ENCODE measurements at places on chromosomes 3 and 15. TPM values are rescaled to one million over a fixed set of nuclear protein-coding genes. Genes with fewer than 3 reads are reported as not detected.

DNA sequence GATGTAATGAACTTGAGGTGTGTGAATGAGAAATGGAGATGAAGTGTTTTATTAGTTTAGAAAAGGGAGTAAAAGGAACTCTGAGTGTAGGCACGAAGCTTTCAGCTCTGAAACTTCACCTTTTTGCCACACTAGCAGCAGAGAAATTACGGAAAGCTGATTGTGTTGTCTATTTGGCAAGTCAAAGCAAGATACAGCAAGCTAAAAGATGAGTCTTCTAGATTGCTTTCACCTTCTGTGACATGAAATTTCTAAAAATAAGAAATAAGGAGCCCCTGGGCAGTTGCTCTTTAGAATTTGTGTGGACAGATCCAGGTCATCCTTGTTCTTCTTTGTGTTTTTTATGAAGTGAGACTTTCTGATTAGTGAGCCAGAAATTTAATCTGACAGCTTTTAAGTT is 143.4 kb downstream of the FNDC3B start:
- no peak for DNase-seq

GRCh38 chr15:26864664-26865191 is 2.1 kb upstream of the GABRA5 start:
- DNase-seq: no peak

DNA sequence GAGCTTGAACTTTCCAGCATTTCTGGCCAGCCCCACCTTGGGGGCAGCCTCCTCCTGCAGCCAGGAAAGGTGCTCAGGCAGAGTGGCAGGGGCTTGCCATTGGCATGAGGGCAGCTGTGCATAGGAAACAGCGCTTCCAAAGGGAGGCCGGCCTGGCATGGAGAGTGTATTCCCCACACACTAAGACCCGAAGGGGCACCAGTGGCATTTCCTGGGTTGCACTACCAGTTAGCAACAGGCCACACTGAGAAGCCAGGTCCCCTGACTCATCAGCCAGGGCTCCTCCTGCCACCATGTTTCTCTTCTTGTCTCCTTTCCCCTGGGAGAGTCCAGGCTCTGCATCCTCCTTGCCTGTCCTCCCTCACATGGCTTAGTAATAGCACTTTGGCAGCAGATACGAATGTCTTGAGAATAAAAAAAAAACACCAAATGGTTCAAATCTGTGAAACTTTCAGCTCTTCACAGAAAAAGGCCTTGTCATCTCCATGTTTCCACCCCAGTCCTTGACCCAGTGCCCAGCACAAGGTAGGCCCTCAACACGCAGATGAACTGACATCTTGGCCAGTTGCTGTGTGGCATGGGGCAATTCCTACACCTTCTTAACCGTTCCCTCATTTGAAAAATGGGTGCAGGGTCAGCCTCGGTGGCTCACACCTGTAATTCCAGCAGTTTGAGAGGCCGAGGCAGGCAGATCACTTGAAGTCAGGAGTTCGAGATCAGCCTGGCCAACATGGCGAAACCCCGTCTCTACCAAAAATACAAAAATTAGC is 180.4 kb downstream of the SMAD6 start:
- peak; percentile 91 for DNase-seq

GRCh38 chr15:98794748-98795147 is 146.4 kb downstream of the IGF1R start:
- DNase-seq: no peak

DNA sequence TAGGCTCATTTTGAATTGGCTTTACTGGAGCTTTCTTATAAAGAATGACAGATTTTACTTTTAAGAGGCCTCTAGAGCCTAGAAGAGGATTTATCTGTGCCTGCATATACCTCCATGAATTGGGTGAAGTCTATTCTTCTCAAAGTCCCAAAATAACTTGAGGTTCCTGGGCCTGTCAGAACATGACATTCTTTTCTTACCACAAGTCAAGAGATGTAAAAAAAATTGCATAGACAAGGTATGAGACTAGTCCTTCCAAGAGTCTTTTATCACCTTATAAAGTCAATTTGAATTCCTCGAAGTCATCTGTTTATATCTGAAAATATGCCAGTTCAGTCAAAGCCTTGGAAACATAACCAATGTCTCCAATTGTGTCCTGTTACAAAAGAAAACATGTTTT is 17.2 kb upstream of the CD200 start:
- no peak for DNase-seq

- no peak for DNase-seq
Measured at GRCh38 chr3:178568911-178569310, 32.7 kb downstream of the KCNMB2 start.

GRCh38 chr3:113079218-113079961 is 88.6 kb downstream of the GTPBP8 start:
- DNase-seq: no peak

DNA sequence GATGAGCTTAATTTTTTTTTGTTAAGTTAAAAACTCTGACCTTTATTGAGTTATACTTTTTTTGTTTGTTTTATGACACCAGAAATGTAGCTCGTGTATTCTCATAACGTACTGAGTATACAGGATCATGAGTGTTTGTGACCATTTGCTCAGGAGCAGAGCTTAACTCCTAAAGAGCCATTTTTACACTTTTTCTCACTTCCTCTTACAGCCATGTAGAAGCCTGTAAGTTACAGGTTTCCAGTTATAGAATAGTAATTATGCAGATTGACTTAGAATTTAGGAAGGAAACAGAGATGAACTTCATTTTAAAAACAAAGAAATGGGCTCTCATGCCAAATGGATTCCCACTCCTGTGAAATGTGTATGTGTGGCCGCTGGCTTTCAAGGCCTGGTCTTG is 151.7 kb downstream of the MCTP2 start:
- DNase-seq: no peak

- DNase-seq: no peak
Measured at GRCh38 chr15:89972085-89972484, 29.0 kb upstream of the ZNF710 start.

DNA sequence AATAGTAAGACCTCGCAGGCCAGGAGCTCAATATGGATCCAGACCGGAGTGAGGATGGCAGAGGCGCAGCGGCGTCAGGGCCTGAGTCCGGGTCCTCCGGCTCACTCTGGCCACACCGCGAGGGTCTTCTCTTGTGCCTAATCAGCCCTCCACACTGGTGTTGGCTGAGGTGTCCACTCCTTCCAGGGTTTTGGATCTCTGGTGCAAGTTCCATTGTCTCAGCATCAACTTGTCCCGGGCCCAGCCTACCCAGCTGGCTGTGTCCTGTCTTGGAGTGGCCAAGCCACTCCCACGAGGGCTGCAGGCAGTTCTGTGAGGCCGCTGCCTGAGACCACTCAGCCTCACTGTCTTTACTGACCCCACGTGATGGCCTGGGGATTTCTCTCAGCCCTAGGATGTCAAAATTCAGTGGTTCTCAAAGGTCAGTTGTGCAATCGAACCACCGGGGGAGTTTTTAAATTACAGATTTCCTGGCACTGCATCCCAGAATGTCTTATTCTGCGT is 12.6 kb upstream of the GOLGA6L7 start:
- no peak for DNase-seq

DNA sequence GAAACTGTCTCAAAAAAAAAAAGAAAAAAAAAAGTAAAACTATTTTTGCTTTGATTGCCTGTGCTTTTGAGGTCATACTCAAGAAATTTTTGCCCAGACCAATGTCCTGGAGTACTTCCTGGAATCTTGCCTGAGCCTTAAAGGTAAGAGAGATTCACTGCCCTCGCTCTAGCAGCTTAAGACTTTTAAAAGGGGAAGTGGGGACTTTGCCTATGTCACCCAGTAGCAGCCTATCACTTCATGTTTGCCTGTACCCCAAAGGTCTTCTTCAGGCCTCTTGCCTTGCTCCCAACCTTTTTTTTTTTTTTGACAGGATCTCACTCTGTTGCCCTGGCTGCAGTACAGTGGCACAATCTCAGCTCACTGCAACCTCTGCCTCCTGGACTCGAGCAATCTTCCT is 18.9 kb upstream of the GOLGB1 start:
- DNase-seq: no peak

DNA sequence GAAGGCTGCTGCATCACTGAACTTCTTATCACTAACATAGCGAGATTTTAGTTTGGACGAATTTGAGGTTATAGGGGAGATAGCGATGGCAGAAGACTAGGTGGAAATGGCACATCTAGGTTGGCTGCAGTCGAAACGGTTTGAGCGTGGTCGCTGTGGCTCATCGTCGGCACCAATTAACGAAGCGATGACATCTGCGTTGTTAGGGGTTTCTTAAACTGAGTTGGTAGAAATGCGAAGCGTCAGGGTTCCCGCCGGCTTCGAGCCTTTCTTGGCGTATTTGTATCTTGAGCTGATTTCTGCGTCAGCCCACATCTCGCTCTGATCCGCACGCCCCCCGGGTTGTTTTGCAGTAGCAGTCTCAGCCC is 319 bp downstream of the LNP1 start:
- DNase-seq: peak; percentile 64

DNA sequence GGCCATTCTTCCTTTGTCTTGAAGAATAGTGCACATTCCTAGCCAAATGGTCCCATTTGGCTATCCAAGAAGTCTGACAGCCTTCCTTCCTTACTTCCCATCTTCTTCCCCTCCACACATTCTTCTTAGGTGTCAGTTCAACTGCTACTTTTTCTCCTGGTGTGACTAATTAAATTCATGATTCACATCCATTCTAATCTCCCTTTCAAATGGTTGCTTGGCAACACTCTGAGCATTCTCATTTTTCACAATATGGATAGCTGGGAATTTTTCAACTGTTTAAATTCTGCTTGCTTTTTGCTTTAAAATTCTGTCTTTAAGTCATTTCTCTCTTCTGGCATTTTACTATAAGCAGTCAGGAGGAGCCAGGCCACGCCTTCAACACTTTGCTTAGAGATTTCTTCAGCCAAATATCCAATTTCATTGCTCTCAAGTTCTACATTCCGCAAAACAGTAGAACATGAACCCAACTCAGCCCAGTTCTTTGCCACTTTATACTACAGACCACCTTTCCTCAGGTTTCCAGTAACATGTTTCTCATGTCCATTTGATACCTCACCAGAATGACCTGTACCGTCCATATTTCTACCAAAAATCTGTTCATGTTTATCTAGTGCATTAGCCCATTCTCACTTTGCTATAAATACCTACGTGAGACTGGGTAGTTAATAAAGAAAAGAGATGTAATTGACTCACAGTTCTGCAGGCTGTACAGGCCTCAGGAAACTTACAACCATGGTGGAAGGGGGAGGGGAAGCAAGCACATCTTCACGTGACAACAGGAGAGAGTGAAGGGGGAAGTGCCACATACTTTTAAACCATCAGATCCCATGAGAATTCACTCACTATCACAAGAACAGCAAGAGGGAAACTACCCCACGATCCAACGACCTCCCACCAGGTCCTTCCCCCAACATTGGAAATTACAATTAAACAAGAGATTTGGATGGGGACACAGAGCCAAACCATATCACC is 31.9 kb upstream of the MCF2L2 start:
- no peak for DNase-seq

DNA sequence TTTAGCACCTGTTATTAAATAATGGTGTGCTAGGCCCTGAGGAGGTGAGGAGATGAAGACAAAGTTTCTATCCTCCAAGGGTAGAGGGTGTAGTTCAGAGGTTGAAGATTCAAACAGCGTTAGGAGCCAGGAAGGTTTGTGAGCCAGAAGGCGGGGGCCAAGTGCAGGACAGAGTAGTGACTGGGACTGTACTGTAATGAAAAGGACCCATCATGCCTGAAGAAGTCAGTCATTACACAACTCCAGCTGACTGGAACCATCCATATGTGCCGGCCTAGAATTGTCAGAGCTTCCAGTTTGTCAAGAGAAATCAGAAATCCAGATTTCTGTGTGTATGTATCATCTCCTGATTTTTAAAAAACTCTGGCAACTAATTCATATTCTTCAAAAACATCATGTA is 54.8 kb downstream of the FILIP1L start:
- DNase-seq: no peak

GRCh38 chr3:112394003-112394640 is 61.2 kb downstream of the CD200 start:
- no peak for DNase-seq

- DNase-seq: no peak
Measured at GRCh38 chr3:4613366-4613765, 120.2 kb downstream of the ITPR1 start.

- peak; percentile 22 for DNase-seq
Measured at GRCh38 chr3:86180696-86181095, 810.3 kb downstream of the VGLL3 start.

- DNase-seq: no peak
Measured at GRCh38 chr15:72728821-72729220, 42.8 kb downstream of the BBS4 start.

DNA sequence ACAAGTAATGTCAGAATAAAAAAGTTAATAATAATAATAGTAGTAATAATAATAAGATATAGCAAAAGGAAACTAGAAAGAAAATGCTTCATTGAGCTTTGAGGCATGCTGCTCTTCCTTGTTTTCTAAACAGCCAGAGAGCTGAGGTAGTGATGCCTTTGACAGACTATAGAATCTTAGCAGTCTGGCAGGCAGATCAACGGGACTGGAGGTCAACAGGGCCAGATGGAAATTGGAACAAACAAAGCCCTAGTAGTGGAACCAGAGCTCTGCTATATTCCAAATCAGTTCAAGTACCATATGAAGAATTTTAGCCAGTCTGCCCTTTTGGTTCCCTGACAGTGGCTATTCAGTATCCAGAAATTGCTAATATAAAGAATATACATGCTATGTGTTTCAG is 278.6 kb downstream of the NLGN1 start:
- DNase-seq: no peak

DNA sequence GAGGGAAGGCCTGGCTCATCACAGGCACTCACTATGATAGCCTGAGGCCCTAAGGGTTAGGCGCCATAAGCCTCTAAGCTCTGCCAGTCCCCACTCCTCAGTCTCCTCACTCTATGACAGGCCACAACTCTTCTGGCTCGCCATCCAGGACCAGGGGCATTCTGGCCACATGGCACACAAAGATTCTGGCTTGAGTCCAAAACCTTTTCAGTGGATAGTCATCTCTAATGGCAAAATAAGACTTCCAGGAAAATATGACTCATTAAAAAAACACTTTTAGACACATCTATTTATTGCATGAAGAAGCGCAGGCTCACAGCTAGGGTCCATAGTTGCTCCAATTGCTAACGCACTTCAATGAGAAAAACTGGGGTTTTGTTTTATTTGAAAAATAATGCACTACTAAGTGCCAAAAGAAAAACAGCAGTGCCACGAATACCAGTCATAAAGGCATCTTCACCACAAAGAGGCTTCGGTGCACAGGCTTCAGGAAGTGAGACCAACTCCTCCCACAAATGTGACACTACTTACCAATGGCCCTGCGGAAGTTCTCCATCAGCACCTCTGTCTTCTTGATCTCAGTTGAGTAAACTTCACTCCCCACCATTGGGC is 11.1 kb downstream of the RUVBL1 start:
- DNase-seq: peak; percentile 83

GRCh38 chr15:66820481-66821176 is 118.6 kb downstream of the SMAD6 start:
- DNase-seq: peak; percentile 87

- DNase-seq: no peak
Measured at GRCh38 chr15:47484997-47485396, 232.3 kb upstream of the SEMA6D start.

- DNase-seq: peak; percentile 59
Measured at GRCh38 chr15:52295421-52296001, at the start of gene MYO5C. TSS of gene MYO5C (minus strand) at chr15:52295804. CDS start at chr15:52295636, 168 bp downstream.

GRCh38 chr3:72629191-72629631 is 219.0 kb downstream of the SHQ1 start:
- no peak for DNase-seq

The POPDC2 gene
- total RNA-seq: 0.07 TPM

The ARGFX gene
- total RNA-seq: not detected

The SEMA6D gene
- 14.1 TPM for total RNA-seq

The SAXO2 gene
- total RNA-seq: not detected

The FETUB gene
- not detected for total RNA-seq

The GPR149 gene
- total RNA-seq: not detected

The MAP6D1 gene
- not detected for total RNA-seq

The NECTIN3 gene
- total RNA-seq: 36.9 TPM

The NCKIPSD gene
- 2.0 TPM for total RNA-seq

The ZNF80 gene
- not detected for total RNA-seq

Measured in MG63 (cell line).